Stimulated activated memory B cell treated with anti-CD40 and anti-IgM and Interleukin-4, amounts not matched to agents 10 μg/mL and 1 μg/mL and 100 μg/mL, for 72 hours (primary cell): ENCODE measurements at places on chromosomes 13 and 19.

DNA sequence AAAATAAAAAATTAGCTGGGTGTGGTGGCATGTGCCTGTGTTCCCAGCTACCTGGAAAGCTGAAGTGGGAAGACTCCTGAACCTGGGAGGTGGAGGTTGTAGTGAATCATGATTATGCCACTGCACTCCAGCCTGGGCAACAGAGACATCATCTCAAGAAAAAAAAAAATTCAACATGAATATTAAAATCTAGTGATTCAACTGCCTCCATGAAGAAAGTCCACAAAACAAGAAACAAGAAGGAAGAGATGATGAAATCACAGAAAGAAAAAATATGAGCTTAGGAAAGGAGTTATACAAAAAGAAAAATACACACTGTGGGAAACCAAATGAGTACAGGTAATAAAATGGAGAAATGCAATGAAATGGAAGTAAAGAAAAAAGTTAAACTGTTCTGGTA is 99.6 kb upstream of the SIAH3 start:
- ATAC-seq: no peak

GRCh38 chr13:96533408-96533807 is 443.5 kb downstream of the HS6ST3 start:
- ATAC-seq: no peak

GRCh38 chr13:51329606-51330005 is 9.9 kb upstream of the SERPINE3 start:
- no peak for ATAC-seq

DNA sequence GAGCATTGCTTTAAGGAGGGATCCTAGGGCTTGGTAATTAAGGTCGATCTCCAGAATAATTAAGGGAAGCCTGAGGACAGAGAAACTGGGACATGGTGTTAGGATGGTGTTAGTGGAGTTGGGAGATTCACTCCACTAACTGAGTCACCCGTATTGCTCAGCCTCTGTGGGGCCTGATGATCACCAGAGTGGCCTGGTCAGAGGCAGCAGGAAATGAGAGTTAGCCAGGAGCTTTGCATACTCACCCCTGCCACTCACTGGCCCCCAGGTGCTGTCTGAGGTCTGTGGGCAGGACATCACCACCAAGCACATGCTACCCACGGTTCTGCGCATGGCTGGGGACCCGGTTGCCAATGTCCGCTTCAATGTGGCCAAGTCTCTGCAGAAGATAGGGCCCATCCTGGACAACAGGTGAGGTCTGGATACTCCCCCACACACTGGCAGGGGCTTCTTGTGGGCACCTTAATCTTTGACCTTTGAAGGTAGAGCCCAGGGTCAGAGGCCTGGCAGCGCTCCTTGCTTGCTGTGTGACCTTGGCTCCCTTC is 32.1 kb downstream of the PPP2R1A start:
- no peak for ATAC-seq

- ATAC-seq: no peak
Observed at GRCh38 chr13:30943881-30944280, 11.4 kb downstream of the TEX26 start.

GRCh38 chr13:41503356-41503755 is 46.0 kb downstream of the RGCC start:
- ATAC-seq: no peak

DNA sequence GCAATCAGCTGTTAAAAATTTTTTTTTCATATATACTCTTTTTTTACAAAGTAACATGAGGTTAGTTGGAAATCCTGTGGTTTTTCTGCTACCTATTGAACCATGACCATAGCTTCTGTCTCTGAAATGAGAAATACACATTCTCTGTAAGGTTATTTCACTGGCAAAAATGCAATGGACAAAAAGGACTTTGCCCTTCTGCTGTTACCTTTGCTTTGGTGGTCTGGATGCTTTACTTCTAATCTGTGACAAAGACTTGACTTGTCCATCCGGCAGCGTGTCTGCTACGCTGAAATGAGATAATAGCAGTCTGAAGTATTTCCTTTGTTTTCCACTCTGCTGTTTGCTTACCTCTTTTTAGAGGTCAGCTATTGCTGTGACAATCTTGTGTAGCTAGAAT is 412.8 kb downstream of the SLITRK6 start:
- ATAC-seq: no peak

DNA sequence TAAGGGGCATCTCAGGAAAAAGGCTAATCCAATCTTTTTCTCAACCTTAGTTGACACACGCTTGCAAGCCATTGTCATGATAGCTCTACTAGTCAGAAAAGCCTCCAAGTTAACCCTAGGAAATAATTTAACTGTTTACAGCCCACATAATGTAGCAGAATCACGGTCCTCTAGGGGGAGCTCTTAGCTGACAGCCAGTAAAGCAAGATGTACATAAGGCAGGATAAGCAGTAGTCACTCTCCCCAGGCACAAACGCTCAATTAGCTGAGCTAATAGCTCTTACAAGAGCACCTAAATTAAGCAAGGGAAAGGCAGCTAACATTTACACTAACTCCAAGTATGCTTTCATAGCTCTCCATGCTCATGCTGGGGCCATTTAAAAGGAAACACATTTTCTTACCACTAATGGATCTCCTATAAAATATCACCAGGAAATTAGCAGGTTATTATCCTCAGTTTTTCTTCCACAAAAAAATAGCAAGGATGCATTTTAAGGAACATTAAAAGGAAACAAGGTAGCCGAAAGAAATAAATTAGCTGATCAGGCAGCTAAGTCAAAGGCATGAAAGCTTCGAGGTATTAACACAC is 33.7 kb upstream of the ZSCAN5A start:
- ATAC-seq: no peak

DNA sequence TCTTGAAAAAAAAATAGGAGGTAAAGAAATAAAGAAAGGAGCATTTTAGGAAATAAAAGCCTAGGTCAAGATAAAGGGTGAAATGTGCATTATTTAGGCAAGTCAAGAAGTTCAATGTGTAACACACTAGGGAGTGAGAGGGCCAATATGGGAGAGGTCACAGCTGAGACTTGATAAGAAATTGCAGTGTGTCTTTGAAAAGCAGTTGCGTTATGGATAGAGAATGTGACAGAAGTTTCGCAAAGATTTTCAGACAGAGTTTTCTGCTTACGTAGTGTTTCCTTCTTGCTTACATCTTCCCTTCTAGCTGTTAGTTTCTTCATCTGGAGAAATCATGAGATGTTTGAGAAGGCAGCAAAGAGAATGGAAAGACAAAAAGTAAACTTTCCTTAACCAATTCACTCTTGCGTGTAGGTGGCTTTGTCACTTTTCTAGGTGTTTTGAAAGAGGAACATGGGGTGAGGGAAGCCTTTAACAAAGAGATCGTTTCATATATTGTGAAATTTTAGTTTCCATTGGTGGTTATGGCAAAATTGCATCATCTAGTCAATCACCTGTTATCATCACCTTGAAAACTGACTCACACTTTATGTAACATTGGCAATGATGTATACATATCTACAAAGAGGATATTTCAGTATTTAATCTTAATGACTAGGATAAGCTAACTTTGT is 975.5 kb downstream of the OLFM4 start:
- ATAC-seq: no peak

DNA sequence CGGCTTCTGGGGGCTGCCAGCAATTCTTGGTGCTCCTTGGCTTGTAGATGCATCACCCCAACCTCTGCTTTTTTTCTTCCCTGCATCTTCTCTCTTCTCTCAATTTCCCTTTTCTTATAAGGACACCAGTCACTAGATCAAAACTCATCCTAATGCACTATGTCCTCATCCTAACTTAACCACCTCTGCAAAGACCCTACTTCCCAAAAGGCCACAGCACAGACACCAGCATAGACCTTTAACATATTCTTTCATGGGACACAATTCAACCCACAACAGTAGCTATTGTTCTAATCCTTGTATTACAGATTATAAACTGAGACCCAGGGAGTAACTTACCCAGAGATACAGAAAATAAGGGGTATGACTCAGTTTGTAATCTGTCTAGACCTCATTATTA is 47.0 kb downstream of the RUBCNL start:
- ATAC-seq: no peak

DNA sequence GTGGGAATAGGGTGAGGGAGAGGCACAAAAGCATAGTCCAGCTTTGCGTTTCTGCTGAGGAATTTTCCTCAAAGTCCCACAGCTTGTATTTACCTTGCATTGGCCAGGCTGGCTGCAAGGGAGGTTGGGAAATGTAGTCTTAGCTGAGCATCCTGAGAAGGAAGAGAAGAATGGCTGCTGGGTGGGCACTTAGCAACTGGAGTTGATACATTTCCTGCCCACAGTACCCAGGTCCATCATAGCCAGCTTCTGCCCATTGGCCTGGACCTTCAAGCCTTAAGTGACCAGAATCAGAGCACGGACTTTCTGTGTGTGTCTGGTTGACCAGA is 112.4 kb downstream of the SIPA1L3 start:
- ATAC-seq: no peak

DNA sequence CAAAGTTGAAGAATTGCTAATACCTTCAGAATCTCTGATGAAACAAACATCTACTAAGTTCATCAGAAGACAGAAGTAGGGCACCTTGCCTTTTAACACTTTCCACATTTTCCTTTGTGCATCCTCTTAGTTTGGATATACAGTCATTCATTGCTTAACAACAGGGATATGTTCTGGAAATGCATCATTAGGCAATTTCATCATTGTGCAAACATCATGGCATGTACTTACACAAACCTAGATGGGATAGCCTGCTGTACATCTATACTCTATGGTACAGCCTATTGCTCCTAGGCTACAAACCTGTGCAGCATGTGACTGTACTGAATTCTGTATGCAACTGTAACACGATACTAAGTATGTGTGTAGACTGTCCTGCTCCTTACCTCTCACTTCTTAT is 169.8 kb downstream of the SUCLA2 start:
- no peak for ATAC-seq

- ATAC-seq: no peak
Observed at GRCh38 chr19:39736088-39736487, 1.7 kb downstream of the CLC start.

GRCh38 chr19:38318660-38319059 is 985 bp upstream of the KCNK6 start:
- no peak for ATAC-seq

GRCh38 chr13:63307228-63307627 is 1891.6 kb upstream of the PCDH20 start:
- no peak for ATAC-seq
